ENCODE measurements at places on chromosomes 16 and 17.

- peak; percentile 97 for DNase-seq
These were observed 12.4 kb downstream of the SGCA start for GRCh38 chr17:50177983-50178834.

GRCh38 chr17:47330548-47330947 lies 6.8 kb downstream of the EFCAB13 start:
- no peak for DNase-seq

DNA sequence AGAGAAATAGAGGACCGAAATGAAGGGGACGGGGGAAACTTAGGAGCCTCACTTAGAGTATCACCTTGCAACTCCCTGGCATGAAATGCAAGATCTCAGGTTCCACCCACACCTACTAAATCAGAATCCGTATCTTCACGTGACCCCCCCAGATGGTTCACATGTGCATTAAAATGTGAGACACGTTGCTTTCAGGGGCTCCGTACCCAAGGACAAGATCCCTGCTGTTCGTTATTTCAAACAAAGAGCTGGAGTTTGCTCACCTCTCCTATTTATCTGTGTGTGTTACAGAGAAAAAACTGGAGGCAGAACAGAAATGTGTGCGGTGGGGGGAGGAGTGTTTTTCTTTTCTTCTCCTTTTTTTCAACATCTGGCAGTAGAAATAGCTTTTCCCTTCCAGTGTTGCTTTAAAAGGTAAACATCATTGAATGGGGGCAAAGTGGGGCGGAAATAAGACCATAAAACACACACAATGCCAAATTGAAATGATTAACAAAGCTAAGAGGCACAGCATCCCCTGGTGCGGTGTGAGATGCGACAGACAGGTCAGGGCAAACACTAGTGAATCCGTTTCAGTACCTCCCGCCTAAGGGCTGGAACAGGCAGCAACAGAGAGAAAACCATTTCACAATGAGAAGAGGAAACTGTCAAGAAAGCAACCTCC lies 145.4 kb downstream of the SOX9 start:
- no peak for DNase-seq

DNA sequence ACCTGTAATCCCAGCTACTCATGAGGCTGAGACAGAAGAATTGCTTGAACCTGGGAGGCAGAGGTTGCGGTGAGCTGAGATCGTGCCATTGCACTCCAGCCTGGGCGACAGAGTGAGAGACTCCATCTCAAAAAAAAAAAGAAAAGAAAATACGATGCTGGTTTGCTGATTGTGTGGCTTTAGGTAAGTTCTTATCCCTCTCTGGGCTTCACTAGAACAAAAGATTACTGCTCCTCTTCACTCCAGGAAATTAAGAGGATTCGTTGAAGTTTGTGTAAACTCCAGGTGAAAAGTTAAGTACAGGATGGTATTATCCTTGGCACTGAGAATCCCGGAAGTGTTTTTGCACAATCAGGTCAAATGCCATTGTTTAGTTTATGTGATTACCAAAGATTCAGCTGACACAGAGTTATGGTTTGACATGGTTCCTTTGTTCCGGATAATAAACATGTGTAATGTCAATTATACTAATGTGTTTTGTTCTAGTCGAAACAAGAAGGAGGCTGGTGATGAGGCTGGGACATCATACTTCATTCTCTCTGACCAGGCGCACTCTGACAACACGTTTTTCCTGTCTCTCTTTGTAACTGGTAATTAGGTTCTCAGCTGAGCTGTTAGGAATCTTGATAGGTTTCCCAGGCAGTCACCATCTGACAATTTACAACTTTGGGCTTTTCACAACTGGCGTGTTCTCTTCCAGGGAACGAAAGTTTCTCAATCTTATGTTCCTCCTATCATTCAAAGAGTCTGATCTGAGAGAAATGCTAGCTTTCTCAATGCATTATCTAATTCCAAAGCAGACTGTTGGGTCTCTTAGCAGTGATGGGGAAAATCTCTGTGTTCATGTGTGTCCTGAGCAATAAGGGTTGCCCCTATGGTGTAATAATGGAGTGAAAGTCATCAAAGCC lies 10.8 kb upstream of the TAOK1 start:
- no peak for DNase-seq

DNA sequence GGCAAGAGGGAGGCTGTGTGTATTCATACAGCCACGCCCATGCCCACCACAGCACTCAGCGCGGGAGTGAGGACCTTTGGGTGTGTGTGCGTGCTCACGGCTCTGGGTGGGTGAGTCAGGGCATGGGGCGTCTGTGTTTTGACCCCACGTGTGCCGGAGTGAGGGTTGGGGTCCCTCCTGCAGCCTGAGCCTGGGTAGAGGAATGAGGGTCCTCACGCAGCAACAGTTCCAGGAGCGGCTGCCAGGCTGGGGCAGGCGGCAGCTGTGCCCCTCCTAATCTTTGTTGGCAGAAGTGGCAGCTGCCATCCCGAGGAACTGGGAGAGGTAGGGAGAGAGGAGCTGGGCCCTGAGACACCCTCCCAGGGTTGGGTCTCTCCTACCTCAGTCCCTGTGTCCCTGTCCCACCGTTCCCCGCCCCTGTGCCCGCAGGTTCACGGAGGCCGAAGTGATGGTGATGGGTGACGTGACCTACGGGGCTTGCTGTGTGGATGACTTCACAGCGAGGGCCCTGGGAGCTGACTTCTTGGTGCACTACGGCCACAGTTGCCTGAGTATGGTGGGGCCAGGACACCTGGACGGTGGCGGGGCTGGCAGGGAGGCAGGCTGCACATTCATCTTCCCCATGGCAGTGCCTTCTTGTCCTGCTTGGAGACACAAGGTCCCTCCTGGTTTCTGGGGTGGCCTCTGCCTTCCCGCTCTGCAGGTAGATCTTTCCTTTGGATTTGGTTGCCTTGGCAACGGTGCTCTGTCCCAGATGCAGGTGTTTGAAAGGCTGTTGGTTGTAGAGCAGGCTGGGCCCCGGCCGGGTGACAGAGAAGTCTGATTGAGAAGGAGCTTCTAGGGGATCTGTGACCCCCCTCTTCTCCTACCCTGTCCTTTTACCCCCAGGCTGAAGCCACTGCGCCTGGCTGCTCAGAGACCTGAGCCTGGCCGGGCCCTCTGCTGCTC lies 5.9 kb downstream of the DPH1 start:
- no peak for DNase-seq

GRCh38 chr17:79917902-79918484 lies 78.8 kb upstream of the CBX4 start:
- DNase-seq: no peak

- no peak for DNase-seq
These were observed 26.8 kb upstream of the TMEM220 start for GRCh38 chr17:10756619-10757018.

- no peak for DNase-seq
These were observed 34.0 kb downstream of the RHBDL3 start for GRCh38 chr17:32299580-32300164.

- DNase-seq: no peak
These were observed 9.4 kb upstream of the SPATA2L start for GRCh38 chr16:89710709-89711564.

Measured in PC-3 (cell line).